ENCODE measurements at places on chromosomes 7 and 10. TPM values are rescaled to one million over a fixed set of nuclear protein-coding genes. Genes with fewer than 3 reads are reported as not detected.
A peak's percentile ranks its signal among the peaks of the same experiment; 100 is the strongest.

PIP gene
- total RNA-seq, result not detected

NPTX2 gene
- total RNA-seq, result not detected

WDR86 gene
- not detected for total RNA-seq

TRPV5 gene
- total RNA-seq, result not detected

SPDYE2B gene
- total RNA-seq, result not detected

DNA sequence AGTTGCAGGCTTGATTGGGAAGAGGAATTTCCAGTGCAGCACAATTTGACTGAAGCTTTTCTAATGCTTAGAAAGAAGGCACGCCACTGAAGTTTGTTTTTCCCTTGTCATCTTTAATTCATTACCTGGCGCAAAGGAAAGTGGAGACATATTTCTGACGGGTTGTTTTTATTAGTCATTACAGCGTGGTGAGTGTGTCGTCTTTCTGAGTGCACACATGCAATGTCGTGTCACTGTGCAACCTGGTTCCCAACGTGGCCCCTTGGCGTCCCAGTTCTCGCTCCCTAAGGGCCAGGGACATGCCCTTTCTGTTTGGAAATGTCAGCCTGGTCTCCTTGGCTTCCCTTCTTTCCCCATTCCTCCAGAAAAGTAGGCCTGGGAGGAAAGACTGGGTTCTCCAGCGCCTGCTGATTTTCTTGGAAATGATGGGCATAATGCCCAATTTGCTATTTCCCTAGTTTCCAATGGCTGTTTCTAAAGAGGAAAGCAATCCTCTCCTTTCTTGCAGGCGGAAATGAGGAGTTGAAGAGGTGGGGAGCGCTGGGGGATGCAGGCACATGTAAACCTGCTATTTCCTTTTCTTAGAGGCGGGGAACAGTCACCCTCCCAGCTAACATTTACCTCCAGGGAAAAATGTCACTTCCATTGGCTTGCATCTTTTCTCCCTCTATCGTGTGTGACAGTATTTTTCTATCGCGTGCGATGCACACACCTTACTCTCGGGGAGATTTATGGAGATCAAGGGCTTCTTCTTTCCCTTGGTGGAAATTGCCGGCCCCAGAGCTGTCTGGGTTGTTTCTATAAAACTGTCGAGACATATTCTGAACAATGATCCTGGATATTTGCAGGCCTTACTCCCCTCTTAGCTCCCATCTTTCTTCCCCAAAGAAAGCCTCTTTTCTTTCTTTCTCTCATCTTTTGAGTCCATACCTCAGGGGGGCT is 249.8 kb downstream of the ARHGAP12 start:
- DNase-seq, result no peak

- DNase-seq, result no peak
These were observed 99.4 kb downstream of the TPST1 start for GRCh38 chr7:66304536-66304935.

DNA sequence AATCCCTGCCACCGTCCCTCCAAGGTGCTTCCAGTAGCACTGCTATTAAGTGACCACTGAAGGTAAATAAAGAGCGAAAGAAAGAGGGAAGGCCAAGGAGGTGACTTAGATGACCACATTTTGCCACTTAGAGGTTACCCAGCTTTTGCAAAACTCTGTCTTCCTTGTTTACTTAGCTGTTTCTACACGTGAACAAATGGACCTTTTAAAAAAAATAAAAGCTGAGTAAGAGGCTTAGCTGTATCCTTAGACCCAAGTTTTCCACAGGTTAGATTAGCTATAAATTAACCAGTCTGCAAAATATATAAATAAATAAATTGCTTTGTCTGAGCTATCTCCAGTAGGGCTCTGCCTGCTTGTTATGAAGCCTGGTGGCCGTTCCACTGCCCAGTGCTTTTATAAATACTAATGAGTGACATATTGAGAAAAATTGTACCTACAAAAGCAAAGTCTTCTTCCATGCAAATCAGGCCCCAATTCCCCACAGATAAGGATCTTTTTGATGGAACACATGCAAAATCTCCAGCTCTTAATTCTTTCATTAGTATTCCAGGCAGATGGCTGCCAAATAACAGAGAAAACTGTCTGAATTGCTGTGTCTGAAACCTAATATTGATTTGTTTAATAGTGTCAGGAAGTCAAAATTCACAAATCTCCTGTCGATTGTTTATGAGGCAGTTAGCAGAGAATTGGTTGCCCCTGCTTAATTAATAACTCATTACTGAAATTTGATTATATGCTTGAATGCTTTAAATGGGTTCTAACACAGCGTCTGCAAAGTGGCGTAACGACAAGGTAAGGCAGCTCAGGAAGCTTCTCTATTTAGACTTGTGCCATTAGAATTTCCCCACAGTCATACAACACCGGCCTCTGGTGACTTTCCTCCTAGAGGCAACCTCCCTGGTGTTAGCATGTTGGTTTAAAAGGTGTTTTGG is 176.7 kb downstream of the EMX2 start:
- DNase-seq, result no peak

DNA sequence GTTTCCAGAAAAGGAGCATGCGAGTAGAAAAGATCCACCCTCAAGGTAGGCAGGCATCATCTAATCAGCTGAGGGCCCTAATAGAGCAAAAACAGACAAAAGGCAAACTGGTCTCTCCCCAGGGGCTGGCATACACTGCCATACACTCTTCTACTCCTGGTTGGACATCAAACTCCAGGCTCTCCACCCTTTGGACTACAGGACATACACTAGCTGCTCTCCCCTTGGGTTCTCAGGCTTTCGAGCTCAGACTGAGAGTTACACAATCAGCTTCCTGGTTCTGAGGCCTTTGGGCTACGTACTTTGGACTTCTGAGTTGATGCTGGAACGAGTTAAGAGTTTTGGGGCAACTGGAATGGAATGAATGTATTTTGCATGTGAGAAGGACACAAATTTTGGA is 50.9 kb upstream of the TM9SF3 start:
- DNase-seq, result no peak

DNA sequence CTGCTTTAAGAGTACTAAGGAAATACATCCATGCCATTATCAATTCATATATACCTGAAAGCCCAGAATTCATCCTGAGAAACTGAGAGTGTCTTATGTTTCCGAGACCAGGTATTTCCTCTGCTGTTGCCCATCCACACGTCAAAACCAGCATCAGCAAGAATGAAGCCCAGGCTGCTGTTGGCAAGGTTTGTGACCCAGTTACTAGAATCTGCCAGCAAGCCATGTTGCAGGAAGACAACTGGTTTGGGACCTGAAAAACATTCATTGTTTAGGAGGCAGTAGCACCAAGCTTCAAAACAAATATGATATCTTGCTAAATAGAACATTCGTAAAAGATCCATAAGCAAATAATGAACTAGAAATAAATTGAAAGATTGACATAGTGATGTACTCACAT is 21.0 kb upstream of the CH25H start:
- DNase-seq, result no peak

DNA sequence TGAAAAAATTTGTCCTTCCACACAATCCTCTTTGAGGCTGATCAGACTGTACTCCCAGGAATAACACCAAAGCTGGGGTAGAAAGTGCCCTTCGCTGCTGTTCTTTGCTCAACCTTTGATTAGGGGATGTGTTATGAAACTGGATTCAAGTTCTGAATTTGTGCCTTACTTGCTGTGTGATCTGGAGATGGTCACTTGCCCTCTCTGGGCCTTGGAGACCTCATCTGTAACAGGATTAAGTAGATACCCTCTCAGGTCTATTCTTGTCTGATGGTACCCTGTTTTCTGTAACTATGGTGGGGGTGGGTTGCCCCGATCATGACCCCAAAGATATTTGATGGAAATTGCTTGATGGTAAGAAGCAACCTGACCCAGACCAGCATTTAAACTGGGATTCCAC is 368.5 kb downstream of the PLXNA4 start:
- no peak for DNase-seq

DNA sequence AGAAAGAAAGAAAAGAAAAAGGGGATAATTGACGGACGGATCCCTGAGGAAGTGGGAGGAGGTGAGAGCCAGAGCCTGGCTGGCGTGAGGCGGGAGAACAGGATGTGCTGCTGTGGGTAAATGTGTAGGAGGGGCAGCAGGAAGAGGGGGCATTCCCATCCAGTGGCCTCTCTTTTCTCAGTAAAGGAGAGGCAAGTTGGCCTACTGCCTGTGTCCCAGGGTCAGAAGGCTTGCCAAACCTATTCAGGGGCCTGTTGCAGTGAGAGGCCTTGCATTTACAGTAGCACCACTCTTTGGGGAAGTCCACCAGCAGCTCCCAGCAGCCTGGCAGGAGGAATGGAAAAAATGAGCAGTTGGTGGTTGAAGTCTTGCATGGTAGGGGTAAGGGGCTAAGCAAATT is 26.6 kb upstream of the ASCC1 start:
- no peak for DNase-seq

DNA sequence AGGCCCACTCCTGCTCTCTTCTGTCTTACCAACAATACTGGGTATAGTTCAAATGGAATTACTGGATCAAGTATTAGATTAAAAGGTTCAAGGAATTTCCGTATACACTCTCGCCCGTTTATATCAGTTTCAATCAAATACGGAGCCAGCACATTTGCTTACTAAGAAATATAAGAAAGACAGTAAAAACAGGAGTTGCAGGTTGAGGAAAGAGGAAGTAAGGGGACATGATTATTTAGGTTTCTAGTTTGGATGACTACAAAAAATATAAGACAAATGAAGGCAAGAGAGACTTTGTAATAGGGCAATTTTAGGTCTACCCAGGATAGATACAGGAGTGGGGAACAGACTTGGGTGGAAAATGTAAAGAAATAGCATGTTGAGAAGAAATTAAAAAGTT is 109.9 kb upstream of the ABI1 start:
- no peak for DNase-seq

- DNase-seq, result peak; percentile 92
These were observed 55.7 kb downstream of the ST7 start for GRCh38 chr7:117008886-117009531.

DNA sequence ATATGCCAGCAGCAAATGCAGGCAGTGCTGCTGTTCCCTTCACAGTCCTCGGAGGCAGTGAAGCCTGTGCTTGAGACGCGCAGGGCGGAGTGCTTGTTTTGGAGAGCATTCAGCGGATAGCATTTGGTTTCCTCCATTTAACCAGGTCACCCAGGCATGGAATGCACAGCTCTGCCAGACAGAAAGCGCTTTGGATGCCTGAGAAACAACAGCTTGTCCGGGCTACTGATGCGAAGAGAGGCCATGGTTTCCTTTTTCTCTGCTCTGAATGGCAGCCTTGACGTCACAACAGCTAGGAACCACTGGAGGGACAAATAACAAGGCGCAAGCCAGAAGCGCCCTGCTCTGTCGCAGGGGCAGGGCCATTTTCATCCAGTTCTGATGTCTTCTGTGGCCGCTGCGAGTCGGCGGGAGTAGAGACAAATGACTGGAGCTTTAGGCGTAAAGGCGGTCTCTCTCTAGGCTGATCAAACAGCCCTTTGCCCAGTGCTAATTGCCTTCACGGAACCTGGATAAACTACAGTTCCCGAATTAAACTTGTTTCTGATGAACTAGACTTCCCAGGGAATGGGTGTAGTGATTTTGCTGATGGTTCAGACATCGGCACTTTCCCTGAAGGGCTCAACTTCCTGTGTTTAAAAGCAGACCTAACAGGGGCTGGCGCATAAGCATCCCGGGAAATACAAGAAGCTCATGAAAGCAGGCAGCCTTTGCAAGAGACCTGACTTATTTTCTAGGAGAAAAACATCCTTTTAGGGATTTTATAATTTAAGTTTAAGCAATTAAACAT is 187.6 kb upstream of the KLF14 start:
- DNase-seq, result peak; percentile 62
